ENCODE measurements at places on chromosomes 5 and 9. TPM values are rescaled to one million over a fixed set of nuclear protein-coding genes. Genes with fewer than 3 reads are reported as not detected.

DNA sequence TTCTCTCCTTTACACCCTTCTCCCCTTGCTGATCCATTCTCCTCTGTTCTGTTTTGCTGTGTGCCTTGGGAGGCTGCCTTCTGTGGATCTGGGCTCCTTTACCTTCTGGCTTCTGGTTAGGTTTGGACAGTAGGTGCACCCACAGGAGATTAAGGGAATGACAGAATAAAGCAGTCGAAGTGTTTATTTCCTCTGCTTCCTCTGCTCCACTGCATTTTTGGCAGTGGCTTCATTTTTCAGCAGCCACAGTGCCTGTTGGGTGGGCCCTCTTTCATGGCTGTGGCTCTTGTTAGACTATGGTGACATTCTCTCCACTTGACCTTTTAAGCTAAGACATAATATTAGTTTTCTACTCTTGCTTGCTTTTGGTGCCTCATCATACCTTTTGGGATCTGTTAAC is 144.1 kb downstream of the CCDC171 start:
- peak; percentile 10 for DNase-seq

GRCh38 chr5:117594166-117594565 is 1019.5 kb upstream of the SEMA6A start:
- DNase-seq: peak; percentile 62

The TRAF2 gene
- total RNA-seq: 12.6 TPM

The RAB24 gene
- total RNA-seq: 32.4 TPM

DNA sequence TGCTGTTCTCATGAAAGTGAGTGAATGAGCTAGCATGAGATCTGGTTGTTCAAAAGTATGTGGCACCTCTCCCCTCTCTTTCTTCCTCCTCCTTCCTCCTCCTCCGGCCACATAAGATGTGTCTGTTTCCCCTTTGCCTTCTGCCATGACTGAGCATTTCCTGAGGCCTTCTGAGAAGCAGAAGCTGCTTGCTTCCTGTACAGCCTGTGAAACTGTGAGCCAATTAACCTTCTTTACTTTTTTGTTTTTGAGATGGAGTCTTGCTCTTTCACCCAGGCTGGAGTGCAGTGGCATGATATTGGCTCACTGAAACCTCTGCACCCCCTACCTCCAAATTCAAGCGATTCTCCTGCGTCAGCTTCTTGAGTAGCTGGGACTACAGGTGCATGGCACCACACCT is 6.1 kb downstream of the S100Z start:
- DNase-seq: no peak

DNA sequence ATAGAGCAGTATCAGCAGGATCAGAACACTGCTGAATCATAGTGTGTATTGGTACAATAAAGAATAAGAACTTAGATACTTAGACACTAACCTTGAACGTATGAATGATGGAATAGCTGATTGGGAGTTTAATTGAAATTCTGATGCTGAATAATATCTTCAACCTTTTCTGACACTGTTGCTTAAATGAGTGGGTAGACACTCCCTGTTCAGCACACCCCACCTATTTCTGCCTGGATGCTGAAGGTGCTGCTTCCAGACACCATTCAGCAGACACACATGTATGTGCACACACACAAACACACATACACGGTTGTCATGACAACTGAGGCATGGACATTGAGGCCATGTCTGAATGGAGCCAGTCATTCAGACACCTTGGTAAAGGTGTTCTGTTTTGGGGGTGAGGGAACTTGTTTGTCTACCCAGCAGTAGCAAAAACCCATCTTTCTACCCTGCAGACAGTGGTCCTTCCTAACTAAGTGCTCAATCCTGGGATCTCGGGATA is 54.3 kb downstream of the TMEM215 start:
- no peak for DNase-seq

- DNase-seq: peak; percentile 98
Observed at GRCh38 chr5:173764332-173765028, 123.7 kb upstream of the CPEB4 start.

The APC gene
- 25.8 TPM for total RNA-seq

DNA sequence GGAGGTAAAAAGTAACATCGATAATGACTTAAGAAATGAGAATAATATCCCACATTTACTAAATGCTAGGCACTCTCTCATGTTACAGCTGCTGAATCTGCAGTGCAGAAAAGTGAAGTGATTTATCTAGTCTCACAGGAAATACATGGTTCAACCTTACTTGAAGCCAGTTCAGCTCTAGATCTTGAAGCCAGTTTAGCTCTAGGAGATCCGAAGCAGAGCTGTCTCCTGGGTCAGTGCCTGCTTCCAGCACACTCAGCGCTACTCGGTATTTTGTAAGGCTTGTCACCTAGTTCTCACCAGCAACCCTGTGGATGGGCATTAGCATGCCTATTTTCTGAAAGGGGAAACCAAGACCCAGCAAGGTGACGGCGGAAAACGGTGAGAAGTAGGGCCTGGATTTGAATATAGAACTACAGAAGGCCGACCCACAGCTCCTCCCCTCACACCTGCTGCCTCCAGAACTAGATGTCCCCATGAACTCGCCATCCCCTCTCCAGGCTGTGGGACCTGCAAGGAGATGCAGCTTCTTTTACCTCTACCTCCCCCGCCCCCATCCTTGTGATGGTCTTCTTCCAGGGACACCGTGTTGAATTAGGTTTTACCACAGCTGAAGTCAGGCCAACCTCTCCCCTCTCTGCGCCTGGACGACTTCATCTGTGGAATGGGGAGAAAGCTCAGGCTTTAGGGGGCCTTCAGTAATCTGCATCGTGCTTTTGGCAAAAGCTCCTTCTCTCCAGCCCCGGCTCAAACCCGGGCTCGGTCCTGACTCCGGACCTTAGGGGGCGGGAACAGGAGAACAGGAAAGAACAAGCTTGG is 4.4 kb upstream of the MSX2 start:
- no peak for DNase-seq

- DNase-seq: no peak
Observed at GRCh38 chr5:160525471-160526261, 104.0 kb downstream of the PTTG1 start.
